Activated naive CD4-positive, alpha-beta T cell (primary cell): ENCODE measurements at places on chromosomes 6 and 20.

GRCh38 chr20:5504061-5504739, 187.4 kb upstream of the PROKR2 start:
- no peak for DNase-seq

DNA sequence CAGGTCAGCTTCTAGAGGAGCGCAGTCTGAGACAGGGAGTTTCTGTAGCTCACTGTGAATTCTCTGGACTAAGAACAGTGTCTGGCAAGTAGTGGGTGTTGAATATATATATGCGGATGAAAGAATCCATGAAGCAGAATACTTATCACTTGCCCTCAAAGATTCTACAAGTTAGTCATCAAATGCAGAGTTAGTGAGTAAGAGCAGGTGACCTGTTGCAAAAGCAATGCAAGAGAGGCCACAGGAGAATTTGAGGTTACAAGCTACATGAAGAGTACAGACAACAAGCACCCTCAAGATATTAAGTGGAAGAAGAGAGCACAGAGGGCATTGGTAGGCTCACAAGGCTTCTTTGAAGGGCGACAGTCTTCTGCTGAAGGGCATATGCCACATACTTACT, 103.4 kb upstream of the BTBD3 start:
- DNase-seq = no peak

GRCh38 chr6:159203304-159204005, 34.3 kb downstream of the FNDC1 start:
- no peak for DNase-seq

DNA sequence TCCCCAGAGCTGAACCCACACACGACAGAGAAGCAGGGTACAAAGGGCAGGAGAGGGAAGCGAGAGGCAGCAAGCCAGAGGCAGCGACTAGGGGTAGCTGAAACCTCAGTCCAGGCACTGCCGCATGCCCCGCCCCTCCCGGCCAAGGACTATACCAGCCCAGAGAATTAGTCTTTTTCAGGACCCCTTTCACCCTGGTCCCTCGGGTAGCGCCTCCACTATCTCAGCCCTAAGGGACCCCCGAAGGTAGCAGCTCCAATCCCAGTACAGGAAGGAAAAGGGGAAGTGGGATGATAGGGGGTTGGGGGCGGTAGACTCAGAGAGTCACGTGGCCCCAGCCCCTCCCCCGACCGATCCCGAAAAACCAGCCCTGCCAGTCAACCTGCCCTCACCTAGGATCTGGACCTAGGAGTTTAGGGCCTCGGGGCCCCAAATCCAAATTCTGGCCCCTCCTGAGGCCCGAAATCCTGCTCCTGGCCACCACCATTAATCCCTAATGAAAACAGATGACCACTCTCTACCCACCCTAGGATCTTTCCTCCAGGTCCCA, 1.3 kb downstream of the RGL2 start:
- no peak for DNase-seq

- DNase-seq = no peak
These were observed 84.8 kb downstream of the AHI1 start for GRCh38 chr6:135412761-135413160.

GRCh38 chr6:145529582-145529981, 205.7 kb downstream of the EPM2A start:
- DNase-seq = no peak

DNA sequence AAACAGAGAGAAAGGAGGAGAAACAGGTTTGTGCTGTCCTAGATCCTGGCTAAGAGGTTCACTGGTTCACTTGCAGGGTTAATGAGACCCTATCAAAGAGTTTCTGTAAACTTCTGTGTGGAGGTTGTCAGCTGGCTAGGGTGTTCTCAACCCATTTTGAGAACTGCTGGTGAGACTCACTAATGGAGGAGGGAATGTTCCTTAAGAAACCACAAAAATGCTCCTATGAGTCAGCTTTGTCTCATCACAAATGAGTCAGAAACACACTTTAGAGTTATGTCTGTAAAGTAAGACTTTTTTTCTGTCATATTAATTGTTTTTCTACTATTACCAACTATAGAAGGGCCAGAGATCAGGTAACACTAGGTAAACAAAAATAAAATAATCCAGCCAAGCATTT, 884.4 kb downstream of the PHF3 start:
- DNase-seq = no peak

GRCh38 chr20:20864351-20865096, 152.1 kb upstream of the RALGAPA2 start:
- DNase-seq = no peak

DNA sequence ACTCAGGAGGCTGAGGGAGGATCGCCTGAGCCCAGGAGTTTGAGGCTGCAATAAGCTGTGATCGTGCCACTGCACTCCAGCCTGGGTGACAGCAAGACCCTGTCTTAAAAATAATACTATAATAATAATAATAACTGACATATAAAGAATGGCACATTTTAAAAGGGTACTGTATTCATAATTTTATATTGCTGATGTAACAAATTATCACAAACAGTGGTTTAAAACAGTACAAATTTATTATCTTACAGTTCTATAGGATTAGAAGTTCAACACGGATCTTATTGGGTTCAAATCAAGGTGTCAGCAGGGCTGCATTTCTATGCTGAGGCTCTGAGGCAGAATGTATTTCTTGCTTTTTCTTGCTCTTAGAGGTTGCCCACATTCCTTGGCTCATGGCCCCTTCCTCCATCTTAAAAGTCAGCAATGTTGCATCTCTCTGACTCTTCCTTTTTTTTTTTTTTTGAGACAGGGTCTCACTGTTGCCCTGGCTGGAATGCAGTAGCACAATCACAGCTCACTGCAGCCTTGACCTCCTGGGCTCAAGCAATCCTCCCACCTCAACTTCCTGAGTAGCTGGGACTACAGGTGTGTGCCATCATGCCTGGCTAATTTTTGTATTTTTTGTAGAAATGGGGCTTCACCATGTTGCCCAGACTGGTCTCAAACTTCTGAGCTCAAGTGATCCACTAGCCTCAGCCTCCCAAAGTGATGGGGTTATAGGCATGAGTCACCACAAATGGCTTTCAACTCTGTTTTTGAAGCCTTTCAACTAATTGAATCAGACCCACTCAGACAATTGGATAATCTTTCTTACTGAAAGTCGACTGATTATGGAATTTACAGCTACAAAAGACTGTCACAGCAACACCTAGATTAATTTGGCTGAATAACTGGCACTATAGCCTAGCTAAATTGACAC, 22.8 kb upstream of the SRSF3 start:
- DNase-seq = no peak

- DNase-seq = no peak
These were observed 91.6 kb downstream of the PREX1 start for GRCh38 chr20:48736231-48736630.

DNA sequence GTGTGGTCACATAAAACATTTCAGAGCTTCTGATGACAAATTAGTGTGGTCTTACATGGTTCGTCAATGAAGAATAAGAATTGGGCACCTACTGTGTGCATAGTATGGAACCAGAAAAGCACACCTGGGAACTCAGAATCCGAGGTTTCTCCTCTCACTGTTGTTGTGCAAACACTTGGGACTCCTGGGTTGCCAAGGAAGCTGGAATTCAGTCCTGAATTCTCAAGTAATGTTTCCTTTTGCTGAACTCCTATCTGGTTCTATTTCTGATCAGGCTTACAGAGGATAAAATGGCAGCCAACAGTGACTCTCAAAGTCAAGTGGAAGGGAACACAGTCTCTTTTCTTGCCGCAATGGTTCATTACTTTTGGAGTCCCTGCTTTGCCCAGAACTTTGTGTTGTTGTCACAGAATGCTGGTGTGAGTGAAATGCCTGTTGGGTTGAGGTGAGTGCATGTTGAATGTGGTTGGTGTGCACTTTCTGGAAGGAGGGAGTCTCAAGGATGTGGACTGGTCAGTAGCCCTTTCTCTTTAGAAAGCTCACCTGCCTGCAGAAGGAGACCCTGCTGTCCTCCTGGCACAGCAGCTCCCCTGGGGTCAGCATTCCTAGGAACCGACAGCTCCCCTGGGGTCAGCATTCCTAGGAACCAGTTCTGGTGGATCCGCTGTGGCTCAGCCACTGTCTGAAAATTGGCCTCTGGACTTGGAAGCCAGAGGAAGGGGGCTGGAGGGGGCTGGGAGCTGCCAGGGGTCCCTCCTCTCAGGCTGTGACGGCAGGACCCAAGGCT, 1.4 kb downstream of the UNC93A start:
- DNase-seq = no peak

DNA sequence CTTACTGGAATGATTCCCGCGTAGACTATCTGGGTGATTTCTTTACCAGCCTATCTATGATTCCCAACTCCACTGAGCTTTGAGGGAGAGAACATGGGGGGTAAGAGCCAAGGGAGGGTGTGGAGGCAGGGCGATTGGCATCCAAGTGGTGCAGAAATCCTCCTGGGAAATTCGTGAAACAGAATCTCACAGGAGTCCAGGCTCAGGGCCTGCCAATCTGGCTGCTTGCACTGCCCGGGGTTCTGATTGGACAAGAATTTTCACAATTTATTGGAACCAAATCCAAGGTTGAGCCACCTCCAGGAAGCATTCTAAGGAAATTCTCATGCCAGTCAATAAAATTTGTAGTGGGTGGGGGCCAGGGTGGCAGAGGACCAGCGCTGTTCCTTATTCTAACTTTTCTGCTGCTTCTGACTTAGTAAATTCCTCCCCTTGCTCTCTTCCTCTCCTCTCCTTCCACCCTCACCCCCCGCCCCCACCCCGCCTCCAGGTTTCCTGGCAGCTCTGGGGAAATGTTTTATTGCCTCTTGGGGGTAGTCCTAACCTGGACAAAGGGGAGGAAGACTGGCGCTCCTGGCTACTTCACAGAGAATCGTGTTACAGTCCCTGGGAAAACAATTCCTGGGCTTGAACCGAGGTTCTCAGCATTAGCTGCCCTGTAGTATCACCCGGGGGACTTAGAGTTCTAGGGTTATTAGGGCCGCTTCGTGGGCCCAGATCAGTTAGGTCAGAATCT, 3.1 kb downstream of the BMP6 start:
- no peak for DNase-seq

- DNase-seq = no peak
These were observed 87.1 kb downstream of the PREX1 start for GRCh38 chr20:48740712-48741111.
